Aorta (tissue), 5 donors: ENCODE measurements at places on chromosomes 11 and 22. TPM values are rescaled to one million over a fixed set of nuclear protein-coding genes. Genes with fewer than 3 reads are reported as not detected.
A peak's percentile ranks its signal among the peaks of the same experiment; 100 is the strongest.

DNA sequence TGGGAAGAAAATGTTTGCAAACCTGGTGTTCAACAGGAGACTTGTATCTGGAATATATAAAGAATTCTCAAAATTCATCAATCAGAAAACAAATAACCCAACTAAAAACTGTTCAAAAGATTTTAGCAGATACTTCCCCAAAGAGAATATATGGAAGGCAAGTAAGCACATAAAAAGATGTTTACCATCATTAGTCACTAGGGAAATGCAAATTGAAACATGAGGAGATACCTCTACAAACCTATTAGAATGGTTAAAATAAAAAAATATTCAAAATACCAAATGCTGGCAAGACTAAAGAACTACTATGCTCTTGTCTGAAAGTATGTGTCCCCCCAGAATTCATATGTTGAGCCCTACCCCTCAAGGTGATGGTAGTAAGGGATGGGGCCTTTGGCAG is 8.6 kb downstream of the EXPH5 start:
- DNase-seq, result no peak

- DNase-seq, result no peak
Observed at GRCh38 chr11:80424012-80424695, 983.3 kb upstream of the TENM4 start.

DNA sequence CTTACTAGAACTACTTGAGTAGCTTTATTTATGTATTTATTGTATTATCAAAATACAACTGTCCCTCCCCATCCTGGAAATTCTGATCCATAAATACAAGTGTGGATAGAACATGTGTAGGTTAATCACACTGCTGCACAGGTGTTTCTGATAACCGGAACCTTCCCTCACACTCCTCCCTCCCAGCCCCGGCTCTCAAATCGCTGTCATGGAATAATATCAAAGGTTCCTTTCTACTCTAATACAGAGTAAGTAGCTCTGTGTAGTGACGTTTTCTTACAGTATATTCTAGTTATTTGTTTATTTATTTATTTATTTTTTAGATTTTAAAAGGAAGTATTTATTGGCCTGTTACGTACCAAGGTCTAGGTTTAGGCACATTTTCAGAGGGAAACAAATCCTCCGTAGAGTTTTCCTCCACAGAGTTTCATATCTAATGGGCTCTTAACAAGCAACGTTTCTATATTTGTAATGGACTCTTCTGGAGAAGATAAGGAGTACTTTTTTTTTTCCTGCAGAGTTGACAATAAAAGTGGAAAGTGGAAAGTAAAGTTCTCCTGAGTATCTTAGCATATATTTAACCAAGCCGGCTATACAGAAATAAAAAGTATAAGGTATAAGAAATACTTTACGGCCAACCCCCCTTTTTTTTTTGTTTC is 129.0 kb upstream of the CARD18 start:
- DNase-seq, result no peak

DNA sequence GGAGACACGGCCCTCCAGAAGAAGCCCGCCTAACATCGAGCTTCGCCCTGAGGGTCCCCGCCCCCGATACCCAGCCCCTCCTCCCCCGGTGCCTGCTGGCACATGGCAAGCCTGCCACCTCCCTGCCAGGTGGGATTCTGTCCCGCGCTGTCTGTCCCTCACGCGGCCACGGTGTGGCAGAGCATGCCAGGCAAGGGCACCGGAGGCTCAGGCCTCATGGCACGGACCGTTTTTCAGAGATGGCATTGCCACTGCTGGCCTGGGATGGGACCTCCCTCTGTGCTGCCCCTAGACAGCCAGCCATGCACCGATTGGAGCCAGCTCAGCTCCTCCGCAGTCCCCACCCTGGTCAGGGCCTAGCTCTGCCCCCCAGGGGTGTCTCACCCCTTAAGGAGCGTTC is 19.4 kb downstream of the MRPL23 start:
- DNase-seq, result peak; percentile 39

DNA sequence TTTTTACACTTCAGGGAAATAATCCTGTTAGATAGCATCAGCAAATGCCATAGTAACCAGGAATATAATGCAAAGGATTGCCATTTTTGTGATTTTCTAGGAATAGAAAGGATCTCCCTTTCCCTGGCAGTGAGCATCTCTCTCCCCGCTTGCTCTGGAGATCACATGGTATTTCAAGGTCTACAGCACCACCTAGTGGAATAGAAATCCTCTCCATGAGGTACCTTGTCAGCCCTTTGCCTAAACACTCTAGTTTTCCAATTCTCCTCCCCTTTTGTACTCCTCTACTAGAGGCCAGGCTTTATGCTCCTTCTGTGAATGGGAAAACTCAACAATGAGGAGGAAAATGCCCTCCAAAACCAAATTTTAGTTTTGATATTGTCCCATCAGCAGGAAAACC is 78.4 kb downstream of the XRRA1 start:
- no peak for DNase-seq

- DNase-seq, result no peak
Observed at GRCh38 chr11:122159173-122159721, 43.2 kb upstream of the BLID start.

DNA sequence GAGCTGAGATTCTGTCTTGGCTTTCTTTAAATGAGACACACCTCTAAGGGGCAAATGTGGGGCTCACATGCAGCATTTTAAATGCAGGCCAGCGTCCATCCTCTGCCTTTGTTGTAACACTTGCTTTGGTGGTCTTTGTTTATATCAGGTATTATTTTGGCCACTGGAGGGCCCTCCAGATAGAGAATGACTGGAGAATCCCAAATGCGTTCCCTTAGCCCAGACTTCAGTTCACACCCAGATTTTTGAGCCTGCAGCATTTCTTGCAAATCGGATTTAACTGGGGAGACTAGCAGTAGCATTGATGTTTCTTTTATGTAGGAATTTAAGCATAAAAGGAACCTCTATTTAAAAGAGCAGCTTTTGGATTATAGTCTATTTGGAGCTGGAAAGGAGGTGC is 200.2 kb upstream of the SORL1-AS1 start:
- no peak for DNase-seq

DNA sequence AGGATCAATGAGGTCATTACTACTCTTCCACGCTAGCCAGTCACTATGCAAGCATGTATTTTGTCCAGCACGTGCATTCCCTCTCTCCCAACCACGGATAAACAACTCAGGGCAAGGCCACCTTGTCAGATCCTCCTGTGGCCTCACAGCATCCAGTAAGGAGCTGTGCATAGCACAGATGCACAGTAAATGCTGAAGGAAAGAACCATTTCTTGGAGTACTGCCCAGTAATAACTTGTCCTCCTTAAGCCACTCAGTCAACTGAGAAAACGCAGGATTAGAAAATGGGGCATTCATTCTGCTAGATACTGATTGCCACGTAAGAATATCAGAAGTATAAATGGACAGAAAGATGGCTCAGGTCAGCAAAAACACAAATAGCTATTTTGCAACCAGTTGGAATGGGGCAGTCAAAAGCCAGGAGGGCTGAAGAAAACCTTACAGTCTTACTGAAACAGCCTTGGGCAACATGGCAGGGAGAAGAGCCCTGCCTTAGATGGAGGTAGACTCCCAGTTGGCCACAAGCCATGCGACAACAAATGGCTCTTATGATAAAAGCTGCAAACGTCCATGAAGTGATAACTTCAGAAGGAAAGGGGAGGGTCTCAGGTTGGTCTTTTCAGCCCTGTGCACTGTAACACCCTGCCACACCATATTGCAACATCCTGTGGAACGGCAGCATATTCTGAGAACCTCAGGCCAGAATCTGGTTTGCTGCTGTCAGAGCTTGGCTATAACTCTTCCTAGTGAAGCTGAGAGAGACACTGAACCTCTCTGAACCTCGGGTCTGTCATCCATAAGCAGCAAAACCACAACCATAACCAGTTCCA is 23.0 kb downstream of the PC start:
- DNase-seq, result no peak

DNA sequence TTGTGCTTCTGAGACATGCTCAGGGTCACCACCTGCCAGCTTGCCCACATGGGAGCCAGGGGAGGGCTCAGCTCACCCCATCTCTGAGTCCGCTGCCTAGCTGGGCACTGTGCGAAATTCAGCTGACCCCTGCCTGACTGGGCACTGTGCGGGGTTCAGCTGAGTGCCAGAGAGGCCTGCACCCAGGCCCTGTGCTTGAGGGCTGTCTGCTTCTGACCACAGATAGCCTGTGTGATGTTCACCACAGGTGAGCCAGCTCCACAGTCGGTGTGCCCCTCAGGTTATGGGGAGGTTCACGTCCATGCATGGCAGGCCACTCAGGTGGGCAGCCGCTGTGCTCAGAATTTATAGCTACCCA is 84.5 kb upstream of the SUSD2 start:
- peak; percentile 65 for DNase-seq

Gene POTEH
- not detected for total RNA-seq

Gene NFAM1
- total RNA-seq, result 5.3 TPM
